ENCODE measurements at places on chromosomes 2 and 18.

- DNase-seq = no peak
These were observed 26.1 kb downstream of the SLC39A10 start for GRCh38 chr2:195683174-195683573.

GRCh38 chr2:165886487-165887146 lies 67.0 kb downstream of the TTC21B start:
- no peak for DNase-seq

GRCh38 chr2:76668279-76668678 lies 853.9 kb downstream of the LRRTM4 start:
- no peak for DNase-seq

DNA sequence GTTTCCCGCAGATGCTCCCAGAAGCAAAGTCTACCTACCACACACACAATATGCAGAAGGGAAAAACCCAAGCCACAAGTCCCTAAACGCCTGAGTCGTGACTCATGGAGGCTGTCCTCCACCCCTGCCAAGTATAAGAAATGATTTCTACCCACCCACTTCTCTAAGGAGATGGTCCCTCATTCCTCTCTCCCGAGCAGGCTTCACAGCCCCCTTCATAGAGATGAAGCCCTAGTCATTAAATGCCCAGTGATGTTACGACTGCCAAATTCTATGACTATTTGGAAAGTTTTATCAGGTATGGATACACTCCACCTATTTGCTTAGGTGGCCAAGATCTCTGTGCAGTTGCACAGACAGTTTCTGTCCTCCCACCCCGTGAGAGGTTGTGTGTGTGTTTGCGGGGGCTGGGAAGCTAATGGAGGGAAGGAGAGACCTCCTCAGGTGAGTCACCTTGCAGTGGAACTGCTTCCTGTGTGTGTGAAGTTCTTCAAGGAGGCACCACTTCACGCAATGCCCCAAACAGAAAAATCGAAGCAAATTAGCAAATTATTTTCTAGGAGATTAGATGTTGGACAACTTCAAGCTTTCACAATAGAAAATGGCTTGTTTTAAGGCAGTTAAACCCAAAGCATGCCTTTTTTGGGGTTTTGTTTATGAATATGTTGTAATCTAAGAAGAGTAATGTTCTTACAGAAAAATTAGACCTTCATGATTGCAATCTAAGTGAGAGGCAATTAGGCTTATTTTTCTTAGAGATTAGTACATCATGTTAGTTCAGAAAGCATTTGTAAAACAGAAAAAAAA lies 175.2 kb downstream of the TGIF1 start:
- DNase-seq = no peak

- peak; percentile 27 for DNase-seq
These were observed 632.4 kb downstream of the NYAP2 start for GRCh38 chr2:226031647-226032501.
